ENCODE measurements at places on chromosomes 4 and X.

DNA sequence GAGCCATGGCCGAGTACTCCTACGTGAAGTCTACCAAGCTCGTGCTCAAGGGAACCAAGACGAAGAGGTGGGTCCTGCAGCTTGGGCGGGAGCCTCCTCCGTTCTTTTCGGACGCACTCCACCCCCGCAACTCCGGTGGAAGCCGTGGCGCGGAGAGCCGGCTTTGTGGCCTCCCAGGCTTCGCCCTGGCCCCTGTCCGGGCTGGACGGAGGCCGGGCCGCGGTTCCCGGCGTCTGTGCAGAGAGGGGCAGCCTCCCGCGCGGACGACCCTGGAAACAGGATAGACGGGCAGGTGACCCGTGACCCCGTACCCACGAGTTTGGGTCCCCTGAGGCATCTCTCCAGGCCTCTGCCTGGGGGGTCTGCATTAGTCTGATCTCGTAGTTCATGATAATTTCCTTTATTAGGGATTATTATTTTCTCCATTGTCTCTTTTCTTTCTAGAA lies 356 bp downstream of the FRG1 start:
- peak overlapping the region; percentile 89 for H3K27ac ChIP-seq
- H3K36me3 ChIP-seq, result no peaks in the 10 kb centered on the region
- peaks cover 35% of the 10 kb centered on the region for H3K4me1 ChIP-seq
- no peak for DNase-seq
- no peaks in the 10 kb centered on the region for H3K27me3 ChIP-seq

GRCh38 chrX:129779747-129780146 lies at the start of gene SASH3:
SASH3 (plus strand) TSS chrX:129779949; CDS start chrX:129780098, 149 bp downstream.
- H3K4me1 ChIP-seq, result peaks cover 65% of the 10 kb centered on the region
- peaks cover 17% of the 10 kb centered on the region for H3K36me3 ChIP-seq
- no peaks in the 10 kb centered on the region for H3K27me3 ChIP-seq

DNA sequence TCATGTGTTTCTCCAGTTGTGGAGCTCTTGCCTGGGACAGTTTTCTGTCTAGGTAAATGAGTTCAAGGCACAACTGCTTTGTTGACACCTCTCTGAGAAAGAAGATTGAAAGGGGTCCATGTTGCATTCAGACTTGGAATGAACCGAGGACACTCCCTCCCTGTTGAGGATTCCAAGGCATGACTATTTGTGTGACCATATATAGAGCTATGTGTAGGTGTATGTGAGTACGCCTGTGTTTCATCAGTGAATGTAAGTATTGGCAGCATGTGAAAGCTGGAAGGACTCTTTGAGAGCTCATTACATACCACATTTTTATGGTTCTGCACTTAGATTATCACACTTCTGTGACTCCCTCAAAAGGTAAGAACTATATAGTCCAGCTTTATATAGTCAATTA lies 3.4 kb downstream of the HEPH start:
- no peak for DNase-seq
- H3K36me3 ChIP-seq, result no peaks in the 10 kb centered on the region
- no peak overlapping the region for H3K27ac ChIP-seq
- no peak overlapping the region for H3K4me3 ChIP-seq
- no peaks in the 10 kb centered on the region for H3K4me1 ChIP-seq
- H3K27me3 ChIP-seq, result no peaks in the 10 kb centered on the region

- H3K27me3 ChIP-seq, result no peaks in the 10 kb centered on the region
- no peaks in the 10 kb centered on the region for H3K4me1 ChIP-seq
- H3K36me3 ChIP-seq, result no peaks in the 10 kb centered on the region
- H3K4me3 ChIP-seq, result no peak overlapping the region
Observed at GRCh38 chr4:86837691-86838503, 11.3 kb downstream of the SLC10A6 start.

DNA sequence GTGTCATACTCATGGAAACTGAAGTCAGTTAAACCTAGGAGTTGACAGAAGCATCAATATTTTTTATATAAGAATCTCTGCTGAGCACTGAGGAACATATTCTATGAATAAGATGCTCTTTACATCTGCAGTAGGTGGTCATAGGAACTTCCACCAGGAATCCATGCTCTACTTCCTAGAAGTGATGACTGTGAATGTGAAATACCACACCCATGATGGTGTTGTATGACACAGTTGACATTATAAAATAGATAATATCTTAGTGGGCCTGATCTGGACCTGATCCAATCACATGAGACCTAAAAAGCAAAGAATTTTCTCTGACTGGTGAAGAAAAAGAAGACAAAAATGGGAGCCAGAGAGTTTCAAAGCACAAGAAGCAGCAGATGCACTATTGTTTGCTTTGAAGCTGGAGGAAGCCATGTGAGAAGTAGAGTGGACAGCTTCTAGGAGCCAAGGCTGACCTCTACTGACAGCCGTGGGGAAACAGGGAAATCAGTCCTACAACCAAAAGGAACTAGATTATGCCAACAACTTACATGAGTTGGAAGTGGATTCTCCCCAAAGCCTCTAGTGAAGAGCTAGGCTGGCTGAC lies 68.6 kb upstream of the HS3ST1 start:
- no peaks in the 10 kb centered on the region for H3K4me1 ChIP-seq
- no peaks in the 10 kb centered on the region for H3K36me3 ChIP-seq
- H3K27ac ChIP-seq, result no peak overlapping the region
- H3K27me3 ChIP-seq, result no peaks in the 10 kb centered on the region

GRCh38 chr4:91754716-91755115 lies 549.0 kb upstream of the GRID2 start:
- no peaks in the 10 kb centered on the region for H3K4me1 ChIP-seq
- H3K36me3 ChIP-seq, result no peaks in the 10 kb centered on the region
- H3K27ac ChIP-seq, result no peak overlapping the region
- no peak for DNase-seq

- no peaks in the 10 kb centered on the region for H3K27me3 ChIP-seq
- no peak overlapping the region for H3K27ac ChIP-seq
- no peaks in the 10 kb centered on the region for H3K4me1 ChIP-seq
- no peak for DNase-seq
- no peak overlapping the region for H3K4me3 ChIP-seq
Observed at GRCh38 chr4:143396695-143397094, 60.0 kb downstream of the GAB1 start.

DNA sequence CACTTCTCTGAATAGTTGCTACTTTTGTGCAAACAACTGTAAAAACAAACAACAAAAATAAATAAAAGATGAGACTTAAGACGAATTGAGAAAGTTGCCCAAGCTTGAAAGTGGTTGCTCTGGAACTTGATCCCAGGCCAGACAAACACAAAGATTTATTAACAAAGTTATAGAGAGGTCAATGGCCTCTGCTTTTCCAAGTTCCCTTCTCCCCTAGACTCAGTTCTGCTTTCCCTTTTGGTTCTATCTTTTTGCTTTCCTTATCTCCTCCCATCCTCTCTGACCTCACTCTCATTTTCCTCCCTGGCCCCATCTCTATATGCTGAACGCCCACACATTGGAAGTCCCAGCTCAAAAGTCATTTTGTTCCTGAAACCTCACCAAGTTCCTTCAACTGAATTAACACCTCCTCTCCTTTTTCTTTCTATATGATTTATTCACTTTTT lies 82.7 kb downstream of the MXRA5 start:
- no peaks in the 10 kb centered on the region for H3K4me1 ChIP-seq
- DNase-seq, result no peak
- no peaks in the 10 kb centered on the region for H3K36me3 ChIP-seq
- no peak overlapping the region for H3K4me3 ChIP-seq
- no peaks in the 10 kb centered on the region for H3K27me3 ChIP-seq

DNA sequence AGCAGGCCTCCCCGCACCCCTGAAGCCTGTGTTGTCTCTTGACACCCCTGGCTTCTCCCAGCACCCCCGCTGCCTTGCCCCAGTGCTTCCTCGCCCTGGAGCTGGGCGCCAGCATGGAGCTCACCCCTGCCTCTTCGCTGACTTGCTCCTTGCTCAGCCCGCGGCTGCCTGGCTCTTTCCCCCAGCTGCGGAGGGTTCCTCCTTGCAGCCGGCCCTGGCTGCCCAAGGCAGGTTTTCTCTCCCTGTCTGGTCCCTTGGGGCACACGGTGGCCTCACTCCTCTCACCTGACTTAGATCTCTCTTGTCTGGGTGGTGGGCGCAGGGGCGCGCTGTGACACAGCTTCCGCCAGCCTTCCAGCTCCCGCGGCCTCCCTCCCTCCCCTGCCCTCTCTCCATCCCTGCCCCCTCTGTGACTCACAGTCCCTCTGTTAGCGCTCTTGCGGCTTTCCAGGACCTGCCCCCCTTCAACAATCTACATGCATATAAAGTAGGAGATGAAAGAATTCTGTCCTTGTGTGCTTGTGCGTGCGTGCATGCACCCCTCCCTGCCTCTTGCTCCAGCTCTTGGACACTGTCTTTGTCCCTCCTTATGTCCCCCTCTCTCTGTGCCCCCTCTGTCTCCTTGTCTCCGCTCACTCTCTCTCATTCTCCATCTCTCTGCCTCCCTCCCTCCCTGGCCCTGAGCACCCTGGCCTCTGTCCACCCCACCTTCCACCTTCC lies 2.2 kb downstream of the PLXNB3 start:
- DNase-seq, result no peak
- H3K4me3 ChIP-seq, result no peak overlapping the region
- no peaks in the 10 kb centered on the region for H3K36me3 ChIP-seq
- H3K4me1 ChIP-seq, result no peaks in the 10 kb centered on the region

DNA sequence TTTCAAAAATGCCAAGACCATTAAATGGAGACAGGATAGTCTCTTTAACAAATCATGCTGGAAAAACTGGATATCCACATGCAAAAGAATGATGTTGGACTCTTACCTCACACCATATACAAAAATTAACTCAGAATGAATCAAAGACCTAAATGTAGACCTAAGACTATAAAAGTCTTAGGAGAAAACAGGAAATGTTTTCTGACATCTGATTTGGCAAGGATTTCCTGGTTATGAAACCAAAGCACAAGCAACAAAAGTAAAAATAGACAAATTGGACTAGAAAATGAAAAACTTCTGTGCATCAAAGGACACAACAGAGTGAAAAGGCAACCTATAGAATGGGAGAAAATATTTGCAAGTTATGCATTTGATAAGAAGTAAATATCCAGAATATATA lies 37.6 kb downstream of the ARFIP1 start:
- no peak for DNase-seq
- H3K27me3 ChIP-seq, result no peaks in the 10 kb centered on the region
- H3K4me3 ChIP-seq, result no peak overlapping the region
- H3K36me3 ChIP-seq, result no peaks in the 10 kb centered on the region

DNA sequence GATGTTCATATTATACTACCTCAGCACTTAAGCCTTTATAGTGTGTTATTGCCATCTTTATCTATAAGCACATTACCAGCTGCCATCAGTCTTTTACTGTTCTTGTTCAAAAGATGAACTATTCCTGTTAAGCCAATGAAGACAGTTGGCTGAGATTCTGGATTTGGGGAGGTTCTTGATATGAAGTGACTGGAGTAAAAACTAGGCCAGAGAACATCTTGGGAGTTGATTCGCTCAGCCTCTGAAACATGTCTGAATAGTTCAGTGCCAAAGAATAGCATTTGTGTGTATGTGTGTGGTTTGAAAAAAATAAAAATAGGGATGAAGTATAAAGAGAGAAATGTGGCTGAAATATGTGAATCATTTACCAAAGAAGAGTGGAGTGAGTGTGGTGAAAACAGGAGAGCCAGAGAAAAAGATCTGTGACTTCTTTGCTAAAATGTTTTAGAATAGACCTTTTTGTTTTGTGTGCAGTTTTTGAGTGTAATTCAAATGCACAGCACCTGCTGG lies 15.2 kb downstream of the EXOC1 start:
- no peak for DNase-seq
- H3K27ac ChIP-seq, result no peak overlapping the region
- no peaks in the 10 kb centered on the region for H3K27me3 ChIP-seq
- peaks cover 44% of the 10 kb centered on the region for H3K36me3 ChIP-seq
- no peaks in the 10 kb centered on the region for H3K4me1 ChIP-seq

DNA sequence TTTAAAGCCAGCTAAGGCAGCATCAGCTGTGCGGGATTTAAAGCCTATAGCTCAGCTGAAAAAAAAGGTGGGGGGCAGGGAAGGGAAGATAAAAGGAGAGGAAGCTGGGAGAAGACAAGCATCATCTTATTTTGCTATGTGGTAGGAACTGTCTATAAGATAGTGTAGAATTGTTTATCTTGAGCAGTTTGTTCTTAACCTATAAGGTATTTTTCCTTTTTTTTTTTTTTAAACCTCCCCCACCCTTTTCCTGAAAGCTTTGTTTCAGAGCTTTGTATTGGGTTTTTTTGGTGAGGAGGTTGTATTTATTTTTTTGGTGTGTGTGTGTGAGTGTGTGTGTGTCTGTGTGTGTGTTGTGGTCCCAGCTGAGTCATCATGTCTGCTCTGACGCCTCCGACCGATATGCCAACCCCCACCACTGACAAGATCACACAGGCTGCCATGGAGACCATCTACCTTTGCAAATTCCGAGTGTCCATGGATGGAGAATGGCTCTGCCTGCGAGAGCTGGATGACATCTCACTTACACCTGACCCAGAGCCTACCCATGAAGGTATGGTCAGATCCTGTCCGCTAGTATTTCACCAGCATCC lies 531 bp downstream of the RUFY3 start:
- H3K4me1 ChIP-seq, result peaks cover 17% of the 10 kb centered on the region
- no peaks in the 10 kb centered on the region for H3K36me3 ChIP-seq
- DNase-seq, result no peak
- H3K27ac ChIP-seq, result no peak overlapping the region
- no peak overlapping the region for H3K4me3 ChIP-seq

GRCh38 chr4:156783966-156784365 lies 187.6 kb downstream of the PDGFC start:
- H3K4me3 ChIP-seq, result no peak overlapping the region
- no peaks in the 10 kb centered on the region for H3K4me1 ChIP-seq
- H3K36me3 ChIP-seq, result no peaks in the 10 kb centered on the region

DNA sequence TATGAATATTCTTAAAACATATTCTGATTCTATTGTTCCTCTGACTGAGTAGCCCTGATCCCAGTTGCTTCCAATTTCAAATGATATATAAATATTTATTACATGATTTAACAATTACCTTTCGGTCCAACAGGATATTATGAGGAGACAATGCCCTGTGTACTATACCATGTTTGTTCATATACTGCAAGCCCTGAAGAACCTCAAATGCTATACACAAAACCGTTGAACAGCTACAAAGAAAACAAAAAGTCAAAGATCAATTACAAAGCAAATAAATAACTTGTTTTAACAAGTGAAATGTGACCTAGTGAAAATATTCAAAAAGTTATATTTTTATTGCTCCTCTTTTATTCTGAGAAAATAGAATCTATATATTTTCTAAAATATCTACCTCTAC lies 54.0 kb downstream of the TBCK start:
- no peak overlapping the region for H3K4me3 ChIP-seq
- no peaks in the 10 kb centered on the region for H3K36me3 ChIP-seq
- no peaks in the 10 kb centered on the region for H3K4me1 ChIP-seq
- H3K27me3 ChIP-seq, result no peaks in the 10 kb centered on the region
- no peak overlapping the region for H3K27ac ChIP-seq
- no peak for DNase-seq

GRCh38 chr4:15344041-15344440 lies 83.8 kb upstream of the C1QTNF7 start:
- no peaks in the 10 kb centered on the region for H3K36me3 ChIP-seq
- no peak for DNase-seq
- no peak overlapping the region for H3K4me3 ChIP-seq
- no peak overlapping the region for H3K27ac ChIP-seq
- no peaks in the 10 kb centered on the region for H3K4me1 ChIP-seq

GRCh38 chrX:17549107-17549651 lies 174.2 kb downstream of the NHS start:
- H3K4me1 ChIP-seq, result no peaks in the 10 kb centered on the region
- H3K36me3 ChIP-seq, result no peaks in the 10 kb centered on the region
- H3K27me3 ChIP-seq, result no peaks in the 10 kb centered on the region
- no peak for DNase-seq
- H3K4me3 ChIP-seq, result no peak overlapping the region
